ENCODE measurements at places on chromosomes 6 and 20.

GRCh38 chr20:50295762-50296449 is 105.3 kb downstream of the CEBPB start:
- no peak for DNase-seq

- no peak for DNase-seq
Observed at GRCh38 chr6:79717989-79718388, 86.9 kb downstream of the SH3BGRL2 start.

GRCh38 chr6:135941275-135942025 is 89.9 kb downstream of the PDE7B start:
- DNase-seq = no peak

GRCh38 chr6:12384357-12384912 is 94.3 kb downstream of the EDN1 start:
- DNase-seq = no peak

- DNase-seq = no peak
Observed at GRCh38 chr20:32984196-32984595, 20.0 kb downstream of the SUN5 start.

DNA sequence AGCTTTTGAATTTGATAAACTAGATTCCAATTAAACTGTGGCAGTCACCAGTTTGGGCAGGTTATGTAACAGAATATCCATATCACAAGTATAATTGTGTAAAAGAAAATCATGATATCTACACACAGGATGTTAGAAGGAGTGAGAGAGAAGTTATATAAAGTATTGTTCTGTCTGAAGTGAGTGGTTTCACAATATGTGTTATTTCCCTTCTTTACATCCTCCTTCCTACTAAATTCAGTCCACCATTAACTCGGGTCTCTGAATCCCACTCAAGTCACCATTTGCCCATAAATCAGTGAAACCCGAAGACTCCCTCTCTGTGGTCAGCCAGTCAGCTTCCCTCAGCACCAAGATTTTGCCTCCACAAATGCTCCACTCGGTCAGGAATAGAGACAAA is 796 bp downstream of the HLA-DQB1 start:
- no peak for DNase-seq

DNA sequence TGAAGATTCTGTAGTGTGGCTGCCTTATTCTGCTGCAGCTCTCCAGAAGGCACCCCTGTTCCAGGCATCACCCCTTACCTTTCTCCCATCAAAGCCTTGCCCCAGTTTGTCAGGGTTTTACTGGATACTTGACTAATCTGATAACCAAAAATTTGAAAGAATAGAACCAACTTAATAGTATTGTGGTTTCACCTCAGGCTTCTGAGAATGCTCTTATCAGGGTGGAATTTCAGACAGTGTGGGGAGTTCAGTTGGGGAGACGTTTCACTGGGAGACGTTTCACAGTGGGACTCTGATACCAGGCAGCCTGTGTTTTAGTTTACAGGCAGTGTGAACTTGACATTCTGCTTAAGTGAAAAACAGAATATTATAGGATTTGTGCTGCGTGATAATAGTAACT is 50.5 kb downstream of the SCAND1 start:
- DNase-seq = no peak

DNA sequence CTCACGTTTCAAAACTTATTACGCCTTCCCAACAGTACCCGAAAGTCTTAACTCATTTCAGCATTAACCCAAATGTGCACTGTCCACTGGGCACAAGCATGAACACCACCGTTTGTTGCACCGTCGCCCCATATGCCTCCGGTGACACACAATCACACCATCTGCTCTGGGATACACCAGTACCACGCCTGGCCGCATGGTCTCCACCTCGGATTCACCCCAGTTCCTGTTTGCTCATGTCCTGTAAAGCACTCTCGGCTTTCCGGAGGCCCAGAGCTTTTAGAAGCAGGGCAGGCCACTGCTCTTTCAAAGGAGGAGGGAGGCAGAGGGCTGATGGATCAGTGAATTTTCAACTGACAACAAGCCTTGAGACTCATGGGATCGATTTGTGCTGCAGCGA is 1570.0 kb upstream of the DEFB115 start:
- DNase-seq = no peak
